ENCODE measurements at places on chromosomes 4 and X.

DNA sequence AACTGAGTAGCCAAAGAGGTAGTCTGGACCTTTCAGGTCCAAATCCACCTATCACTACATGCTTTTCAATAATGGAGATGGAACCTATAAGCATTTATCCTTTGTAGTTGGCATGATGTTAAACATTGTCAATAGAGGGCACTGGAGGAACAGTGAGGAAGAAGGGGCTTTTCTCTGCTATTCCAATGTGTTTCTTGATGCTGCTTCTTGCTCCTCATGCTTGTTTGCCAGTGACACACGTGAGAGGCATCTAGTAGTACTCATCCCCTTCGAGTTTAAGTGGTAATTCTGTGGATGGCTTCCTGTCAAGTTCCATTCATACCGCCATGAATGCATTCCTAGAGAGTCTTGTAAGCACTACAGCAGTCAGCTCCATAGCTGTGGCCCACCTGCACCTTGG is 84.0 kb downstream of the NAA11 start:
- no peak for DNase-seq

DNA sequence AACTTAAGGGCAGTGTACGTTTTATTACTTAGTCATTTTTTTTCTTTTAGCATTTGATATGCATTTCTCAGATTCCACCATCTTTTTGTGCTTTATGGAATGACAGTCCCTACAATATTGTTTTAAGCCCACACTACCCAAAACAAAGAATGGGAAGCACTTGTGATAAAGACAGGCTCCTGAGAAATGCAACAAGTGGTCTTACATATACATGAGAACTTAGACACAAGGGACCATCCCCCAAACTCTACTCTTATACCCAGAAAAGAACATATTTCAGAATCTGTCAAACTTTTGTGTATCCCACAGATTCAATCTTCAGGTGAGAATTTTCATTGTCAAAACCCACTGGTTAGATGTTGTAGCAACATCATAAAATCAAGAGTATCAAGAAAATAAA is 491.1 kb downstream of the AFF2 start:
- no peak for DNase-seq

DNA sequence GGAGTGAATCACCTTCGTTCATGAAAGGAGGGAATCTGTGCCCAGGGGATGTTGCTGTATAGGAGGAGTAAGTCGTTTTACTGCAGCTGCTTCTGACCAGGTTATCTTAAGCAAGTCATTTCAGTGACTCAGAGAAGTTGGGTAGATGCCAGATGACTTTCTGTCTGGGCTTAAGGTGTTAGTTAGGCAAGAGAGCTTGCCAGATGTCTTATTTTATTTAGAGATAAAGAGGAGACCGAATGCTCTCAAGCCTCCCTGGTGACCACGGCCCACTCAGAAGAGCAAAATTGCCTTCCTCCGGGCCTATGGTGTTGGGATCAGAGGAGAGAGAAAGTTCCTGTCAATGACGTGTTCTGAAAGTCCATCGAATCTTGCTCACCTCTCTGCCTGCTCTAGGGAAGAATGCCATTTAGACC is 16.3 kb upstream of the ZNF827 start:
- DNase-seq, result no peak

DNA sequence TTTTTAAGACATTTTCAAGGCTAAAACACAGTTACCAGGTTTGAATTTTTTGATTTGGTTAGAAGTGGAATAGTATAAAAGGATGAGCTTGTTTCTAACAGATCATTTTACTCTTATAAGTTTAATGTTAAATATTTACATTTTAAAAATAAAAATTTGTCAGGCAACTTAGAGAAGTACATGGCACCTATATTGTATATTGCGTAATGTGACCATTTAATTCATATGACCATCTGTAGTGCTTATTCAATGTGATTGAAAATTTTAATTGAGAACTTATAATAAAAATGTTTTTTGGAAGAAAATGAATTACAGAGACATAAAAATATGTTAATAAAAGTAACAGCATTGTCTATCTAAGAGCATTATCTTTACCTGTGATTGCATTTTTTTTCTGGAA is 1632.4 kb downstream of the RPA4 start:
- DNase-seq, result no peak

DNA sequence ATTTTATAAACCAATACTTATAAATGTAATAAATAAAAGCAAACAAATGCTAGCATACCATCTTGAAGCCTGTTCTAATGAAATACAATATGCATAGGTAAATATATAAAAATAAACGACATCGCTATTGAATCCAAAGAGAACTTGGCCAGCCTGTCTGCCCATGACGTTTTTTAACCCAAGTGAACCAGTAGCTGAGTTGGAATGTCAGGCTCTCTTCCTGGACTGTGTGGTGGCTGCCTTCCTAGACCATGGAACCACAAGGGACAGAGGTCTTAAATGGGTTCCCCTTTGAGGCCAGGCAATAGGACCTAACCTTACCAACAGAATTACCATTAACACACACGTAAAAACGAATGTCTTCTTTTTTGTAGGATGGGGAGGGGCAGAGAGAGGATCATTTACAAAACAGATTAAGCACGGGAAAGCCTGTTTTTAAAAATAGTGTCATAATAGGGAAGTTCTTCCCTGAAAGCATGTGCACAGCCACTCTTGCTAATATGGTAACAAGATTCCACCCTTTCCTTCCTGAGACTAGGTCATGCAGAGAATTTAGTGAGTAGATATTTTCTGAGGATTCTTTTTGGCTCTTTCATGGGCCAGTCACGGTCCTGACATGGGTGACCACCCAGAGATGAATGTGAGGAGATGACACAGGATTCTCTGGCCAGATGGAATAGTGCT is 69.4 kb upstream of the ACSL1 start:
- DNase-seq, result no peak

GRCh38 chr4:150065740-150066139 is 12.5 kb upstream of the DCLK2 start:
- DNase-seq, result no peak

DNA sequence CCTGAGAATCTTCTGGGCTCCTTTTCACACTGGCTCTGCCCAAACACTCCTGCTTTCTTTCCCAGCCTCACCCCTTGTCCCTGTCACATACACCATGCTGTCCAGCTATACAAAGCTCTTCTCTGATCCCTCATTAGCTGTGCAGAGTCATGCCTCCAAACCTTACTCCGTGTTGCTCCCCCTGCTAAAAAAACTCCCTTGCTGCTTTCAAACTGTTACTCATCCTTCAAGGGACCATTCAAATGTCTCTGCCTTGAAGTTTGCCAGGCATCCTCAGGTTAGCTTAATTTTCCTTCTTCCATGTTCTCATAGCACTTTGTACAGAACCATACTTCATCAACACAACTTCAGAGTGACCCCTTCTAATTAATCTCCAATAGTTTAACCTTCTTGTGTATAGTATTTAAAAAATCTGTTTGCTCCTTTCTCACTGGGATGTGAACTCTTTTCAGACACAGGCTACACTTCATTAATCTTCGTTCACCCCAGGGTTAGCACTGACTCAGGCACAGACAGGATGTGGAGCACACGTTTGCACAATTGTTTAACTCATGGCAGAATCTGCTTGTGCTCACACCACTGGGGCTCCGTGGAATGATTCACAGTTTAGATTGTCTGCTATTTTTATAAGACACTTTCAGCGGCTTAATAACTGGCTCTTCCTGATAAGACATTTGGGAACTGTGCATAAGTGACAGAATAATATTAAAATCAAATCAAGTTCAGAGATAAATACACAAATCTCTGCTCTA is 21.4 kb upstream of the SEL1L3 start:
- no peak for DNase-seq

GRCh38 chr4:111174331-111174730 is 551.5 kb upstream of the PITX2 start:
- DNase-seq, result no peak

- no peak for DNase-seq
Observed at GRCh38 chr4:99028187-99028586, 32.7 kb downstream of the METAP1 start.
